Osteocyte (in vitro differentiated cells): ENCODE measurements at places on chromosomes 1 and 21. TPM values are rescaled to one million over a fixed set of nuclear protein-coding genes. Genes with fewer than 3 reads are reported as not detected.
A peak's percentile ranks its signal among the peaks of the same experiment; 100 is the strongest.

- no peaks in the 10 kb centered on the region for H3K27me3 ChIP-seq
- peaks cover 11% of the 10 kb centered on the region for H3K36me3 ChIP-seq
- no peak overlapping the region for H3K27ac ChIP-seq
- no peak overlapping the region for H3K4me3 ChIP-seq
- DNase-seq = no peak
Measured at GRCh38 chr1:113663165-113663951, 95.9 kb downstream of the PHTF1 start.

DNA sequence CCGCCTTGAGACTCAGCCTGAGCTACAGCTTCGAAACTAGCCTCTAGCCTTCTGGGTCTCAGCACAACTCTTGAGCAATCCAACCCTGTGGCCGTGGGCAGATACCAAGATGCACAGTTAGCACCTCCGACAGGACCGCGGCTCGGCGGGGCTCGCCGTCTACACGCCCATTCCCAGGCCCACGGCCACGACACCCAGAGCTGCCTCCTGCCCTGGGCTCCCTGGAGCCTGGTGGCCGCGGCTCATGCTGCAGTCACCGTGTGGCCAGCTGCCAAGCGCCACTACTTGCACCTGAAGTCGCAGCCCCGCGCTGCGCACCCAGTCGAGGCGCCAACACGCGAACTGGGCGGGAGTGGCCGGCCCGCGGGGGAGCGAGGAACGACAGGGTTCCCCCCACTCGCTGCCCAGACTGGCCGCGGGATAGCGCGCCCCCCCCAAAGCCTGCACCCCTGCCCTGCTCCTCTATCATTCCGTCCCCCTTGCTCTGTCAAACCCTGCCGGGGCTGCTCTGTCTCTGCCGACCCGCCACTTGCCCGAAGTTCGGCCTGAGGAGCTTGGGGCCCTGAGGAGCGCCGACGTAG is 729 bp upstream of the CDCA8 start:
- H3K4me3 ChIP-seq = peak overlapping the region; percentile 93
- DNase-seq = no peak
- peak overlapping the region; percentile 96 for H3K27ac ChIP-seq
- H3K27me3 ChIP-seq = no peaks in the 10 kb centered on the region

GRCh38 chr21:34154878-34155277 is 81.5 kb downstream of the MRPS6 start:
- H3K4me3 ChIP-seq = no peak overlapping the region
- peaks cover 16% of the 10 kb centered on the region for H3K4me1 ChIP-seq
- no peaks in the 10 kb centered on the region for H3K27me3 ChIP-seq
- H3K27ac ChIP-seq = no peak overlapping the region

GRCh38 chr1:103283371-103283770 is 175.0 kb upstream of the COL11A1 start:
- H3K27ac ChIP-seq = peak overlapping the region; percentile 65
- peak overlapping the region; percentile 38 for H3K4me3 ChIP-seq
- H3K27me3 ChIP-seq = no peaks in the 10 kb centered on the region

- H3K4me1 ChIP-seq = no peaks in the 10 kb centered on the region
- peak; percentile 62 for DNase-seq
- H3K27me3 ChIP-seq = no peaks in the 10 kb centered on the region
Measured at GRCh38 chr1:33718186-33718585, 145.7 kb upstream of the HMGB4 start.

GRCh38 chr1:17998889-17999288 is 108.7 kb upstream of the IGSF21 start:
- no peaks in the 10 kb centered on the region for H3K27me3 ChIP-seq
- H3K4me3 ChIP-seq = no peak overlapping the region

DNA sequence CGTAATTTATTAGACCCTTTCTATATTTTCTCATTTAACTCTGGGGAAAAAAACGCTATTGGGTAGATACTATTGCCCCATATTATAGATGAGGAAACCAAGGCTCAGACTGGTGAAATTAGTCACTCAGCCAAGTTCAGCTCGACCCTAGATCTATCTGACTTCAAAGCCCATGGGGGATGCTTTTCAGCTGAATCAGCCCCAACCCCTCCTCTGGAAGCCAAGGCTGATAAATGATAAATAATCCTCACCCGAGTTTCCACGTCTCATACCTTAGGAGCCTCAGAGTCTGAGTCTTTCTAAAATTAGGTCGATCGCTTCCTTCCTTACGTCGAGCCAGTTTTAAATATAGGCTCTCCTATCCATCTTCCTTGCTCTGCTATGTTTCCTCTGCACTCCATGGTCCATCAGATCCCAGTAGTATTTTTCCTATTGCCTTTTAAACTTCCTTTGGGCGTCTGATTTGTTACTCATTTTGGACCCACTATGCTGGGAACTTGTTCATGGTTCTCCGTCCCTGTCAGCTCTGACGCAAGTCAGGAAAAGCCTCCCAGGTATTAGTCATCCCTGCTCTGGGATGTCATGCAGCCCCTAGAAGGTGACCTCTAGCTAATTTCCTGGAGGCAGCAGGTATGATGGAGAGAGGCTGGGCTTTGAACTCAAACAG is 122.8 kb downstream of the PLPP3 start:
- H3K4me1 ChIP-seq = peaks cover 12% of the 10 kb centered on the region
- H3K4me3 ChIP-seq = no peak overlapping the region
- DNase-seq = no peak
- no peaks in the 10 kb centered on the region for H3K36me3 ChIP-seq

DNA sequence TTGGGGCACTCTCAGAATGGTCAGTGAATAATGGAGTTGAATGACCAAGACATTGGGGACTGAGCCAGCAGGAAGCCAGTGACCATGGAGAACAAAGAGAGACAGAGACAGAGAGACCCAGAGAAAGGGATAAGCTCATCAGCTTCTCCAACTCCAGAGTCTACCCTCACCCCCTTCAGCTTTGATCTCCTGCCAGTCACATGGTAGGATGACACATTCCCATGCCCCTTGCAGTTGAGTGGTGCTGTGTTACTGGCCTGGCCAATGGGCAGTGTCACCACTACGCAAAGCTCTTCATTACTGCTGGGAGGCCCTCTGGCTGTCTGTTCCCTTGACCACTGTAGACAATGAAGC is 643.5 kb downstream of the AJAP1 start:
- no peak for DNase-seq
- H3K36me3 ChIP-seq = no peaks in the 10 kb centered on the region
- H3K4me1 ChIP-seq = no peaks in the 10 kb centered on the region
- no peaks in the 10 kb centered on the region for H3K27me3 ChIP-seq
- no peak overlapping the region for H3K4me3 ChIP-seq

GRCh38 chr1:209590405-209590804 is 6.9 kb downstream of the CAMK1G start:
- no peaks in the 10 kb centered on the region for H3K4me1 ChIP-seq
- no peak overlapping the region for H3K4me3 ChIP-seq
- H3K36me3 ChIP-seq = no peaks in the 10 kb centered on the region
- peaks cover 43% of the 10 kb centered on the region for H3K27me3 ChIP-seq
- no peak for DNase-seq
- H3K27ac ChIP-seq = no peak overlapping the region

DNA sequence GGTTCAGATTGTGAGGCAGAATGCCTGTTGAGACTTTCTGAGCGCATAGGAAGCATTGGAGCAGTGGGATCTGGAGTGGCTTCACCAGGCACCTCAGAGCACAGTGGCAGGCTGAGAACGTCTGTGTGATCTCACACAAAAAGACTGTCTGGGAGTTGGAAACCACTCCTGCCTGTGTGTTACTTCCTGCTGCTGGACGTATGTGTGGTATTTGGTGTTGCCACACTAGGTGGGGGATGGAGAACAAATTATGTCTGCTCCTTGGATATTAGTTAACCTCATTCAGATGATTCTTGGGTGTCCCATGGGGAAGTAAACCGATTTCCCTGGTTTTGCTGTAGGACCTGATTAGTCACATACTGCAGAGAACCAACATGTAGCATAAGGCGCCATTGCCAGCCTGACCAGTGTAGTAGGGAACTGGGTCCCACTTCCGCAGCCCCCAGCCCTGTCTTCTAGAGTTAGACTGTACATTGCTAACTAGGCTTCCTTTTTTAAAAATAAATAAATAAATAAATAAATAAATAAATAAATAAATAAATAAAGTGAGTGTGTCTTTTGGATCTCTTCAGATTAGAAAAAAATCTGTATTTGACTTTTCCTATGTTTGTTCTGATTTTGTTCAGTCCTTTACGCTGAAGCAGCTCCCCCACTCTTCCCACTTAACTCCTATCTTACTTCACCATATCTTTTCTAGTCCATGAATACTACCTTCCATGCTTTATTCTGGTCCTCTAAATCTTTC is 26.9 kb downstream of the UCK2 start:
- peak overlapping the region; percentile 51 for H3K4me3 ChIP-seq
- no peaks in the 10 kb centered on the region for H3K27me3 ChIP-seq
- peaks cover 82% of the 10 kb centered on the region for H3K4me1 ChIP-seq
- DNase-seq = no peak

DNA sequence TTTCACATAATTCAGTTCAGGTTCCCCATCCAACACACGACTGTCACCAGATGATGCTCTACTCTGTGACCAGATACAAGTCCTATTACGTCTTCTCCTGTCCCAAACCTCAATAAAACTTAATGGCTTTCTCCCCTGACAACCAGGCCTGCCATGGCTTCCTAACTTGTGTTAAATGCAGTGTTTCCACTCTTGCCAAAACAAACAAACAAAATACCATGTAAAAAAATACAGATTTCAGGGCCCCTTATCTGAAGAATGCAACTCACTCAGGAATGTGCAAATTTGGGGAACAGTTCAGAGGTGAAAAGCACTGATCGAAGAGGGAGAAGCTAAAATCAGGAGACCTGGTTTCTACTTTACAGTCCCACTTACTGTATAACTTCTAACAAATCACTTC is 863 bp upstream of the NUF2 start:
- H3K4me3 ChIP-seq = peak overlapping the region; percentile 98
- no peaks in the 10 kb centered on the region for H3K27me3 ChIP-seq
- H3K36me3 ChIP-seq = no peaks in the 10 kb centered on the region
- no peak for DNase-seq
- peaks cover 22% of the 10 kb centered on the region for H3K4me1 ChIP-seq
- H3K27ac ChIP-seq = peak overlapping the region; percentile 98

DNA sequence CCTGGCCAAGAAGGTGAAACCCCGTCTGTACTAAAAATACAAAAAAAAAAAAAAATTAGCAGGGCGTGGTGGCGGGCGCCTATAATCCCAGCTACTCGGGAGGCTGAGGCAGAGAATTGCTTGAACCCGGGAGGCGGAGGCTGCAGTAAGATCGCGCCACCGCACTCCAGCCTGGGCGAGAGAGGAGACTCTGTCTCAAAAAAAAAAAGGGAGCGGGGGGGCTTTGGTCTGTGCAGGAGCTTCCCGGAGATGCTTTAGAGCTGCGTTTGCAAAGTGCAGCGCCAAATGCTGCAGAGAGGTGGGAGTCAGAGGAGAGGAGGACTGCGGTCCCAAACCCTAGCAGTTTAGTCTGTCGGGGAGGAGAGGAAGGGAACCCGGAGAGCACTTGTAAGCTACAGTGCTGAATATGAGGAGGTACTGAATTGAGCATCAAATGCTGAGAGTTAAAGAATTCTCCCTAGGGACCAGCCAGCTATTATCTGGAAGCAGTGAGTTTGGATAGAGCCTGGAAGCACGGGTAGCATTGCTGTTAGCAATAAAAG is 569 bp downstream of the FALEC start:
- peaks cover 13% of the 10 kb centered on the region for H3K4me1 ChIP-seq
- peak overlapping the region; percentile 75 for H3K27ac ChIP-seq
- H3K27me3 ChIP-seq = no peaks in the 10 kb centered on the region
- peak overlapping the region; percentile 83 for H3K4me3 ChIP-seq
- DNase-seq = no peak

DNA sequence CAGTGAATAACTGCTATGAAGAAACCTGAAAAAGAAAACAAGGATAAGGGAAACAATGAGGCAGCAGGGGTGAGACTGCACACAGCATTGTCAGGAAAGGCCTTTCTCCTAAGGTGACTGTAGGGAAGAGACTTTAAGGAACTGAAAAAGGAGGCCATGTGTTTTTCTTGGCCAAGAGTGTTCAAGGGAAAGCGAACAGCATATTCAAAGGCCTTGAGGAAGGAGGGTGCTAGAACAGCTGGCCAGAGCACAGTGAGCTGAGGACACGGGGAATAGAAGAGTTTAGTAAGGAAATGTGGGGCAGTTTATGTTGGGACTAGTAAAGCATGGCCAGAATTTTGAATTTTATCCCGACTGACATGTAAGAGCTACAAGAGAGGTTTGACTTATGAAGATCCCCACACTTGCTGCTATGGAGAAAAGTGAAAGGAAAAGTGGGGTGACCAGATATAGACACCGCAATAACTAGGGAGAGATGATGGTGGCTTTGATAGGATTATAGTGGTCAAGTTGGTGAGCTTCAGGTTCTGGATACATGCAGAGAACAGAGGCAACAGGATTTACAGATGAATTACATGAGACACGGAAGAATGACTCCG is 1.4 kb downstream of the RWDD2B start:
- DNase-seq = no peak
- no peaks in the 10 kb centered on the region for H3K36me3 ChIP-seq
- peak overlapping the region; percentile 6 for H3K27ac ChIP-seq

DNA sequence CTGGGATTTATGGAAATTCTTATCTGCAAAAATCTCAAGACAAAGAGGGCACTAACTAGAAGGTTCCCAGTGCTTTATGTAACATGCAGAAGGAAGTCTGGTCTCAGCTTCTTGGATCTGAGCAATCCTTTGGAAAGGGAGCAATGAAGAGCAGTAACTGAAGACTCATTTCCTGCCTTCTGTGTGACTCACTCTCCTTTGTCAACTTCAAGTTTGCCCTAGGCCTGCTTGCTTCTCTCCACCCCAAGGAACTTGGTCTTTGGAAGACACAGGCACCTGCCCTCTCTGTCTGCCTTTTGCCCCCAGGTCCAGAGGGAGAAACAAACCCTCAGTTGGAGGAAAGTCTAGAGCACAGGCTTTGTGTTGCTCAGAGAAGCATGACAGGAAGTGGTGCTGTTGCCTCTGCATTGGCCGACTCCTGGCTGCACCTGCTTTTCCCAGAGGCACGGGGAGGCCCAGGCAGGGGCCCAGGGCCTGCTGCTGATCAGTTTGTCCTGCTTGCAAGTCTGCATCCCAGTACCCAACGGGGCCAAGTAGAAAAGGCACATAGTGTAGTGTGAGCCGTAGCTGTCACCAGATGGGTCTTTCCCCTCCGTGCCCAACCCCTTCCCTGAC is 137.2 kb downstream of the DHRS3 start:
- H3K27ac ChIP-seq = peak overlapping the region; percentile 58
- H3K4me1 ChIP-seq = peaks cover 55% of the 10 kb centered on the region
- peak; percentile 79 for DNase-seq
- H3K4me3 ChIP-seq = no peak overlapping the region
- no peaks in the 10 kb centered on the region for H3K27me3 ChIP-seq
- H3K36me3 ChIP-seq = peaks cover 7% of the 10 kb centered on the region

GRCh38 chr1:1219341-1219740 is 5.4 kb upstream of the TNFRSF4 start:
- no peaks in the 10 kb centered on the region for H3K27me3 ChIP-seq
- no peak overlapping the region for H3K27ac ChIP-seq
- H3K36me3 ChIP-seq = peaks cover 25% of the 10 kb centered on the region
- no peak for DNase-seq

The KRTAP19-3 gene
- total RNA-seq = not detected in 2 replicates

The C1orf105 gene
- not detected in 2 replicates for total RNA-seq

The RGS13 gene
- not detected in 2 replicates for total RNA-seq

The FBXO42 gene
- total RNA-seq = 22.2 and 22.8 TPM in 2 replicates

The APOBEC4 gene
- total RNA-seq = not detected in 2 replicates

The KRTAP13-2 gene
- total RNA-seq = not detected in 2 replicates

The FALEC gene
- not detected in 2 replicates for total RNA-seq

The GAS5 gene
- 529 and 549 TPM in 2 replicates for total RNA-seq

The SMAP2 gene
- total RNA-seq = 12.7 TPM in 2 replicates

The BNIPL gene
- total RNA-seq = 0.55 and 0.81 TPM in 2 replicates

The HES5 gene
- 0.29 TPM in 1 of 2 replicates, not detected in the other for total RNA-seq

The RLF gene
- 14.0 TPM in 2 replicates for total RNA-seq
